Right kidney (tissue), 9 donors: ENCODE measurements at places on chromosomes 5 and 9.

- no peak for DNase-seq
Measured at GRCh38 chr9:3526997-3527940, 1.5 kb upstream of the RFX3 start.

DNA sequence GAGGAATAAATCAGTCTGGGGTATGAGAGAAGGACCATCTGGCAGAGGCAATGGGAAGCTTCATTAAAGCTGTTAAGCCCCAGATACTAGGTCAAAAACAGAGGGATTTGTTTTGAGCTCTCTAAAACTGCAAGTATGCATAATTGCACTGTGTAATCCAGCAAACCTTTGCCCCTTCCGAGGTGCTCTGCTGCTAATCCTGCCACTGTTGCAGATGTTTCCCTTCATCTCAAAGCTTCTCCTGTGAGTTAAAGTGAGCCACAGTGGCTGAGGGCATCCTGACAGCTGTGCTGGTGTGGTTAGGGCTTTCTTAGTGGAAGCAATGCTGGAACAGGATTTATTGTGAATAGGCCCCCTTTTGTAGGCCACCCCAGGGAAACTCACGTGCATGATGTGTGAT is 160.3 kb upstream of the TRPC7 start:
- DNase-seq = no peak

GRCh38 chr5:11958321-11958720 is 54.1 kb upstream of the CTNND2 start:
- DNase-seq = no peak

DNA sequence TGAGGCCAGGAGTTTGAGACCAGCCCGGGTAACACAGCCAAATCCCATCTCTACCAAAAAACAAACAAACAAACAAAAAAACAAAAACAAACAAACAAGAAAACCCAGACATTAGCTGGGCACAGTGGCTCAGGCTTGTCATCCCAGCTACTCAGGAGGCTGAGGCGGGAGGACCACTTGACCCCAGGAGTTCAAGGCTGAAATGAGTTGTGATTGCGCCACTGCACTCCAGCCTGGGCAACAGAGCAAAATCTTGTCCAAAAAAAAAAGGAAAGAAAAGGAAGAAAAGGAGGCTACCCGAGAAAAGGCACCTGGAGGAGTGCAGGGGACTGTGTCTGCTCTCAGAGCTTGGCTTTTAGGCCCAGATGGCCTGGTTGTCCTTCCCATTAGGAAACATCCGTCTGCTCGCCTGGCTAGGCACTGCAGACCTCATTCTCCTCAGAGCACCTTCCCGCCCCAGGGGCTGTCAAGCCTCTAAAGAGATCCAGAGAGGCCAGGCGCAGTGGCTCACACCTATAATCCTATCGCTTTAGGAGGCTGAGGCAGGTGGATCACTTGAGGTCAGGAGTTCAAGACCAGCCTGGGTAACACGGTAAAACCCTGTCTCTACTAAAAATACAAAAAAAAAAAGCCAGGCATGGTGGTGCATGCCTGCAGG is 185.3 kb upstream of the IER5L start:
- DNase-seq = no peak

- DNase-seq = no peak
Measured at GRCh38 chr5:95907067-95907705, 54.5 kb downstream of the ELL2 start.

GRCh38 chr9:129341171-129341986 is 163.3 kb upstream of the IER5L start:
- DNase-seq = no peak

DNA sequence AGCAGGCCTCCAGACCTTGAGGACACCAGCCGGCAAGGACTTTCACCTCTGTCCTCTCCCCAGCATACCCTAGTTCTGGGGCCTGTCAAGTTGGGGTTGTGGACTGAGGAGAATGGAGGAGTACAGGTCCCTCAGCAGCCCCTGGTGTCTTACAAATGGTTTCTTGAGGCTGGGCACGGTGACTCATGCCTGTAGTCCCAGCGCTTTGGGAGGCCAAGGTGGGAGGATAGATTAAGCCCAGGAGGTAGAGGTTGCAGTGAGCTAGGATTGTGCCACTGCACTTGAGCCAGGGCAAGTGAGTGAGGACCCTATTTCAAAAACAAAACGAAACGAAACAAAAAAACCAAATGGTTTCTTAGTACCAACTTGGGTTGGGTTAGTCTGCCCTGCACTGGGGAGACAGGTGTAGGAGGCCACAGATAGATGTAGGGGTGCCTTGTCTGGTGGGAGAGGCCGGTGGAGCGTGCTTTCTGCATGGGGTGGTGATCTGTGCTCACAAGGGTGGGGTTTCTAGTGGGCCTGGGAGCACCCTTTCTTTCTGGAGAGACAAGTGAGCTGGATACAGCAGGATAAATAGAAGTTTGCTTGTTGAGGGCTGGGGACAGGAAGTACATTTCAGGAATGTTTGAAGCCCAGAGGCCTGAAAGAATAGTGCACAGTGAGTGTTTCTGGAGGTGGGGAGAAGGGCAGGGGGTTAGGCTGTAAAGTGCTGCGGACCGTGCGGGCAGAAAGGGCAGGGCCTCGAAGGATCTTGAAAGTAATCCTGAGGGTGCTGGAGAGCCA is 37.7 kb upstream of the PSD2 start:
- DNase-seq = peak; percentile 54

GRCh38 chr9:33458444-33458843 is 11.1 kb upstream of the AQP3 start:
- DNase-seq = no peak

DNA sequence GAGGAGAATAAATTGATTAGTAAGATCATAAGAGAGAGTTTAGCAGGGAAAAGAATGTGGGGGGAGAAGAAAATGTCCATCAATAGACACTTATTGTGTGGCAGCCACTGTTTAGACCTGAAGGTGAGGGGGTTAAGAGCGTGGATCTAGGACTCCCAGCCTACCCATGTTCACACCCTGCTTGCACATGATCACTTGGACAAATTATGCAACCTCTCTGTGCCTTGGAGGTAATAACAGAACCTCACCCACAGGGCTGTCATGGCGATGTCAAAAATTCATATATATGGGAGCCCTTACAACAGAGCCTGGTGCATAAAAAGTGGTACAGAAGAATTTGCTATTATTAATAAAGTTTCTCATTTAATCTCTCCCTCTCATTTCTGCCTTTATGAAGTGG is 86.0 kb upstream of the EQTN start:
- DNase-seq = no peak

- DNase-seq = no peak
Measured at GRCh38 chr5:91126888-91127287, 256.2 kb downstream of the ARRDC3 start.

DNA sequence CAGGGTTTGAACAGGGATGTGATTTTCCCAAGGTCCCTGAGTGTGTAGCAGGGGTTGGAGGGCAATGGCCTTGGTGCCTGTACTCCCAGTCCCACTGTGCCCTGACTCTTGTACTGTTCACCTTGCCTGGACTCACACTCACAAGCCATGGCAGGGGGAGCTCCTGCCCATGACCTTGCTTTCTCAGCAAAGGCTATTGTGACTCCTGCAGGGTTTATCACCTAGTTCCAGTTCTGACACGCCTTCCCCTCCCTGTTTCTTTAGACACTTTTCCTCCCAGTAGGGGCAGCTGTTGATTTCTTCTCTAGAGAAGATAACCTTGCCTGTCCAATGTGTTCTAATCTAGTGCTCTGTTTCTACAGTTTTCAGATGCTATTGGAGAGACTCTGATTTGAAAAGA is 139.5 kb downstream of the FSTL4 start:
- no peak for DNase-seq

GRCh38 chr5:91416491-91416890 is 33.4 kb upstream of the ARRDC3 start:
- no peak for DNase-seq

- no peak for DNase-seq
Measured at GRCh38 chr5:5588887-5589826, 166.7 kb downstream of the ICE1 start.

- DNase-seq = no peak
Measured at GRCh38 chr9:117709936-117710335, 5.7 kb downstream of the TLR4 start.

DNA sequence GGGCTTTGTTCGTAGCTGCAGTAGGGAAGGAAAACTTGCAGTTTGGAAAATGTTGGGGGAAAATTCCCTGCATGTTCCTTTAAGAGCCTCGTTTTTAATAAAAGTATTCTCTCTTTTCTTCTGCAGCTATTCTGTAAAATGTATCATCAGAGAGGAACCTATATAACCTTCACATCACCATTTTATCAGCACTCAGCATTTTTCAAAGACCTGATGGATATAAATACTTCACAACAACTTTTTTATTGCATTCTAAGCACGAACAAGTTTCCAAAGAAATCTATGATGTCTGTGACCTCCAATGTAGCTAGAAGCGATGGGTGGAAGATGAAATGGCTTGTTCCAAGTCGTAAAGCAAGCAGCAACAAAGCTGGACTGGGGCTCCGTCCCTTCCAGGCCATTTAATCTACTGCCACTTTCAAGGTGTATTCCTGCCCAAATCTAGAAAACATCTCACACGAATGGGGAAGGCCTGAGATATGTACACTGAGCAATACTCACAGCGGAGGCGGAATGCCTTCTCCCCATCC is 84.0 kb downstream of the NSUN2 start:
- DNase-seq = no peak

GRCh38 chr9:136530461-136531089 is 15.3 kb downstream of the NOTCH1 start:
- DNase-seq = peak; percentile 44

GRCh38 chr5:119363936-119364335 is 8.1 kb downstream of the TNFAIP8 start:
- no peak for DNase-seq

- DNase-seq = no peak
Measured at GRCh38 chr5:12413585-12413984, 509.3 kb upstream of the CTNND2 start.

GRCh38 chr5:77133061-77133758 is 46.1 kb upstream of the ZBED3 start:
- no peak for DNase-seq
